IPS DF 19.7 (cell line): ENCODE measurements at places on chromosomes 3 and 15.

DNA sequence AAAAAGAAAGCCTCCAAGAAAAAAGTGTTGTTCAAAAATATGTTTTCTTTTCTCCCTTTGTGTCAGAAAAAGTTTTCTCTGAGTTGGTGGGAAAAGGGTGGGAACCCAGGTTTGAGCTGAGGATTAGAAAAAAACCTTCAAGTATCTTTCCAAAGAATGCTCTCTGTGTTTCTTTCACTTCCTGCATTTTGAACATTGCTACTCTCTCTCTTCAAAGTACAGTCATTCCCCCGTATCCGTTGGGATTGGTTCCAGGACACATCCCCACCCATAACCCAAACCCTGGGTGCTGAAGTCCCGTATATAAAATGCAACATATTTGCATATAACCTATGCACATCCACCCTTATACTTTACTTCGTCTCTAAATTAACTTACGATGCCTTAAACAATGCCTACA is 139.6 kb downstream of the TMCO5A start:
- no peak for DNase-seq

- DNase-seq: no peak
Observed at GRCh38 chr3:105505170-105505569, 138.5 kb downstream of the ALCAM start.

DNA sequence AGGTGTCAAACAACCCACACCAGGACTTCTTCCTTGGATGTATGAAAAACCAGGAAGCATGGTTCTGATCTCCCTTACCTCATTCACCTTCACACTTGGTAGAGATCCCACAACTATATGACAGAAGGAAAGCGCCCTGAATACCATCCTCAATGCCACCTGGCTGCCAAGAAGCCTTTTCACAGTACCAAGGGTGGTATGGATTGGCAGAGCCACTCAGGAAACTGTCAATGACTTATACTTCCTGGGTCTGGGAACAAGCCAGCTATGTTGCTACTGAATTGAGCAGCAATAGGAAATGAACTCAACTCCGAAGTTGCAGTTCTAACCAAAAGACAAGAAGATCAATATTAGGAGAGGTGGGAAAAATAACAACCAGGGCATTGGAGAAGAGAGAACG is 72.5 kb upstream of the PSMD6 start:
- no peak for DNase-seq

DNA sequence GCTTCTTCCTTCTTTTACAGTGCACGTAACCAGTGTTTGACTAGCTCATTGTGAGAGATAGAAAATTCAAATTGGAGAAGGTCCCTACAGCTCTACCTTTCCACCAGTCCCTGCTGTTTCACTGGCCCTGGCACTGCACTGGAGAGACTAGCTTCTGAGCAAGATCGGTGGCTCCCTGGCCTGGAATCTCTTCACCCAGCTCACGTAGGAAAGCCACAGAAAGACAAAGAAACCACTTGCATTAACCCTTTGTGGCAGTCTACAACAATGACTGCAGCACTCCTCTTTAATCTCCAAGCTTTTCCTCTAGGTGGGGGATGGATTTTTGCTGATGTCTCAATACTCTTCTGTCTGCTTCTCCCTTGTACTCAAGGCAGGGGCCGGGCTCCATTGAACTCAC is 155.9 kb downstream of the PEX5L start:
- no peak for DNase-seq

DNA sequence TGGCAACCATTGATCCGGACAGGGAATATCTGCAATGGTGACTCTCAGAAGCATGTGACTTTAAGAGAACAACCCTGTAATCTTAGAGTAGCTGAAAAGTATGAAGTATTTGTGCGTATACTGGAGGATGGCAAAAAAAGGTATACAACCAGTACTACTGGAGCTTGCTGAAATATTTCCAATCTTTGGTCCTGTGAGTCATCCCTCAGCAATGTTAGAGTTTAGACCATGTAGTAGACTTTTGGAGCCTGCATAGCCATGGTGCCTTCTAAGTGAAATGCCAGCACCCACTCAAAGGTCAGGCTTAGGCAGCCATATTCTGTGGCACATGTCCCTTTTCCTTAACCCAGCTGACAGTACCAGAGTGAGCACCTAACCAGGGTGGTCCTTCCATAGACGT is 429.4 kb downstream of the NTRK3 start:
- no peak for DNase-seq

- no peak for DNase-seq
Observed at GRCh38 chr15:52657338-52657737, 21.9 kb downstream of the ATOSA start.

DNA sequence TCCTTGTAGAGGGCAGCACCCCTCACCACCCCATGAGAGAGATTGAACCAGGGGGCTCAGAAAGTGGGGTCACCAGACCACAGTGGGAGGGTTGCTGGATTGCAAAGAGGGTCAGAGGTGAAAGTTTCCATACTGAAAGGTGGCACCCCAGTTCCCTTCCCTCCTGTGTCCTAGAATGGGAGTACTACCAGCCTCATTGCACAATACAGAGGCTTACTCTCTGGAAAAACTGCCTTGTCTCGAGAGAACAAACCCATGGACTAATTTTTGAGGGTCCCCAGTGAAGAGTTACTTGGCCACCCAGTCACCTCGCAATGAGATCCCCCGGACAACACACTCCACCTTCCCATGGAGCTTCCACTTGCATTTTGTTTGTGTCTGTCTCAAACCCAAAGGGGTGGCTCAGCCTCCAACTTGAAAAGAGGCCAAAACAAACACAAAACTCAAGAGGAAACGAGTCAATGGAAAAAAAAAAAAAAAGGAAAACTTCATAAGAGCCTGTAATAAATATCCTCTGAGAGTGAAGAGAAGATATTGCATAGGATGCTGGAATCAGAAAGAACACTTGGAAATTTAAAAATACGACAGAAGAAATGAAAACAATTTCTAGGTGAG is 18.6 kb downstream of the MESP2 start:
- no peak for DNase-seq

- DNase-seq: no peak
Observed at GRCh38 chr3:52188556-52188955, 9.4 kb upstream of the ALAS1 start.

GRCh38 chr3:242602-243355 is 46.2 kb downstream of the CHL1 start:
- no peak for DNase-seq
